RWPE2 (cell line): ENCODE measurements at places on chromosomes 7 and 10.

GRCh38 chr10:69344591-69345252 lies 66.4 kb downstream of the HK1 start:
- no peak for DNase-seq

DNA sequence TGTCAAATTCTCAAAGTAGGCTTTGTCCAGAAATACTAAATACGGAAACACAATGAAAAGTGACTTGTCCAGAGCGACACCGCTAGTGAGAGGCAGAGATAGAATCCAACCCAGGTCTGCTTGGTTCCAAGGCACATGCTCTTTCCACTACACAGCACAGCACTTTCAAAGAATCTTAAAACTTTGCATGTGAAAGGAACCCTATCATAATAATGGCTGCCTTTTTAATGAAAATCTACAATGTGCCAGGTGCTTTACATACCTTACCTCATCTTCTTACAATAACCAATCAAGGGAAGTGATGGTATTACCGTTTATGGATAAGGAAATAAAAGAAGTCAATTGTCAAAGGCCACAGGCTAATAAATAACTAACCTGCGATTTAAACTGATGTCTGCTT lies 2.6 kb downstream of the CHCHD3 start:
- no peak for DNase-seq

DNA sequence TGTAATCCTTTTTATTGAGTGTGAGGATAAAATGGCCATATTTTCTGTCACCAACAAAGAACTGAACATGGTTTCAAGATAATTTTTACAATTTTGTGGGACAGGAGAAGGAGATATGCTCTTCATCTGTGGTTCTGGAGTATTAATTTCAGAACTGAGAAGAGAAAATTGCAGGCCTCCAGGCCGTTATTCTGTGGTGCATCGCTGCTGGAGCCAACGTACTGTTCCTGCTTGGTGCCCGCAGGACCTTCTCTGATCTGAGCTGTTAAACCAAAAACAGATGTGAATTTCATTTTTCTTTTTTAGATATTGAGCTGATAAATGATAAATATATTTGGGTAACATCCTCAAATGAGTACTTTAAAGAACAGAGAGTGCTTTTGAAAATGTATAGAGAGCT lies 63.9 kb downstream of the IKZF1 start:
- DNase-seq = no peak

DNA sequence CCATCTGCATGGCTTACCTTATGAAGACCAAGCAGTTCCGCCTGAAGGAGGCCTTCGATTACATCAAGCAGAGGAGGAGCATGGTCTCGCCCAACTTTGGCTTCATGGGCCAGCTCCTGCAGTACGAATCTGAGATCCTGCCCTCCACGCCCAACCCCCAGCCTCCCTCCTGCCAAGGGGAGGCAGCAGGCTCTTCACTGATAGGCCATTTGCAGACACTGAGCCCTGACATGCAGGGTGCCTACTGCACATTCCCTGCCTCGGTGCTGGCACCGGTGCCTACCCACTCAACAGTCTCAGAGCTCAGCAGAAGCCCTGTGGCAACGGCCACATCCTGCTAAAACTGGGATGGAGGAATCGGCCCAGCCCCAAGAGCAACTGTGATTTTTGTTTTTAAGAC lies 12.4 kb downstream of the DUSP5 start:
- DNase-seq = no peak

DNA sequence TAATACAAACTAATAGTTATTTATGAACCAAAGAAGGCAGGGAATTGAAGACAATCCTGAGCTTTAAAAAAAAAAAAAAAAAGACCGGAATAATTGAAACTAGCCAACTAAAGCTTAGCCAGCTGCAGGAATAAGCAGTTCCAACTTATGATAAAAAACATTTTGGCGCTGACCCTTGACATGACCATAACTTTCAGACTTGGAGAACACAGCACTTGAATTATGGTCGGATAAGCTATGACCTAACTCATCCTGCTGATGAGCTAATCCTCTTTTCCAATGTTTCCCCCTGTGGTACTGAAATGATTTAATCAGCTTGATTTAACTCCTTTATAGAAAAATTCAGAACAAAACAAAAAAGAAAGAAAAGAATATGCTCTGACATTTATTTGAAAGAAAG lies 181.8 kb downstream of the DGKB start:
- no peak for DNase-seq

DNA sequence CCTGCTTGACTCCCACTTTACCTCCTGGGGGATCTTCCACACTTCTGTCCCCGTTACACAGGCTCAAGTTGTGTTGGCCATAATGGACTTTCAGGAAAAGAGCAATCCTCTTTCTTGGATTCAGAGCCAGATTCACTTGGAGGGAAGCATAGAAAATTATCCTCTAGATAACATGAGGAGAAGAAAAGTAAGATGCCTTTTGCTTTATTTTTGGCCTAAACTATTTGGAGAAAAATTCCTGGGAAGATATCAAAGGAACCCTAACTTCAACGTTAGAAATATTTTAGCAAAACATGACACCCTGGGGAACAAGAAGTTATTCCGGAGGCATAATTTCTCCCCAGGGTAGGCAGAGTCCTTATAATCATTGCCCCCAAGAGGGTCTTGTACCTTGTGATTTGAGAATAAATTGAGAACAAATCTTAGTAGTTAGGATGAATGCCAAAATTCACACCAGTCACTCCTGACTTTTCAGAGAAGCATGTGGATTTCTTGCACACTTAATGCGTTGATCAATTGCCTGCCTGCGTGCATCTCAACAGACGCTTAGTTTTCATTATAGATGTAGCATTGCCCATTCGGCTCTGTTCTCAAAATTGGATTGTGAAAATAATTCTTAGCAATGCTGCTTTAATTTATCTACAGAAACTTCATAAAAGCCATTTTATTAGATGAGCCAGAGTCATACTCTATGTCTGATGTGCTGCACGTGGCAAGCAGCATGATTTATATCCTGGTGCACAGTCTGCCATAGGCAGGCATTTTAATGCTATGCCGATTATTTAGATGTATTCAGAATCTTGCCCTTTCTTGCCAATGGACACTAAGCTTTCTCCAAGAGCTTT lies 224.4 kb downstream of the C7orf25 start:
- no peak for DNase-seq

GRCh38 chr10:97682042-97682441 lies 5.0 kb downstream of the AVPI1 start:
- DNase-seq = no peak

- no peak for DNase-seq
Measured at GRCh38 chr7:137930581-137930980, 71.3 kb downstream of the CREB3L2 start.

GRCh38 chr7:28316489-28316888 lies 95.8 kb upstream of the CREB5 start:
- DNase-seq = no peak

DNA sequence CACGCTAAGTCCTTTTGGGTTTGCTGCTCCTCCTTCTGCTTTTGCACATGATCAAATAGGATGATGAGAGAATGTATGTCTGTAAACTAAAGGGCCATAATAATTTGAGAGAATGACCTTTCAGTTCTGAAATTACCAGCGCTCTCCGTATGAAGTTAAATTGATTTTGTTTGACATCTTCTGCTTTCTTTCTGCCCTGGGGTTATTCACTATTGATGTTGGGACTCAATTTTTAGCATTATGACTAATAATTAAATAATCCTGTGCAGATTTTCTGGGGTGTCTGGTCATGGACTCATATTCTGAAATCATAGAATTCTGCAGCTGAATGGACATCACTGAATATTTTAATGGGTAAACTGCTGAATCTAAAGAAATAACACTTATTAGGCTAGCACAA lies 423.2 kb downstream of the POM121L12 start:
- no peak for DNase-seq

DNA sequence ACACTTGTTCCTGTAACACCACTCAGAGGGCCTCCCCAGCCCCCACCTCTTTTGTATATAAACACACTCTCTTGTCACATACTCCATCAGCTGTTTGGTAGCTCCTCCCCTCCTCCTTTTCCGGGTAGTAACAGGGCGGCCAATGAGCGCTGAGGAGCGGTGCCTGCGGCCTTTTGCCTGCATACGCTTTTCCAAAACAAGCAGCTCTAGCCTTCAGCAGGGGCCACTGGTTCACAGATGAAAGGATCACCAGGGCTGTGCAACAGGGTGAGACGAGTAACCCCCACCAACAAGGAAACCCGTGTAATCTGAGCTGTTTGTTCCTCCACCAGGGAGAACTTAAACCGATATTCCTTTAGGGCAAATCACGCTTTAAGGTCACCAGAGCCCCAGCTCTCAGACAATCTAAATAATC lies 3.9 kb downstream of the UBE2H start:
- DNase-seq = peak; percentile 88

DNA sequence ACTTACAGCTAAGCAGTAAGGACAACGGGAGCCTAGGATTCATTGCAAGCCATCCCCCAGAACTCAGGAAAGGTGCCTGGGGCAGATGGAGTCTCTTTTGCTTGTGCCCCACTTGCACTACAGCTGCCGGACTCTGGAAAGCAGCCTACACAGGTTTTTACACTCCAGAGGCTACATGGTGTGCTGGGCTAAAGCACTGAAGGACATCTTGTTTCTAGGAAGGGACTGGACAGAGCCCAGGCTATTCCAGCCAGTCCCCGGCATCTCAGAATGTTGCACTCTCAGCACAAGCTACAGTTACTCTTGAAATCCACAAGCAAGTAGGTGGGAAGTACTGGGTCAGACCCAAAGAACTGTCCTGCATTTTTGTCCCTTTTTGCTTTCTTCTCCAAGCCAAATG lies 333.1 kb downstream of the TNS3 start:
- DNase-seq = no peak

DNA sequence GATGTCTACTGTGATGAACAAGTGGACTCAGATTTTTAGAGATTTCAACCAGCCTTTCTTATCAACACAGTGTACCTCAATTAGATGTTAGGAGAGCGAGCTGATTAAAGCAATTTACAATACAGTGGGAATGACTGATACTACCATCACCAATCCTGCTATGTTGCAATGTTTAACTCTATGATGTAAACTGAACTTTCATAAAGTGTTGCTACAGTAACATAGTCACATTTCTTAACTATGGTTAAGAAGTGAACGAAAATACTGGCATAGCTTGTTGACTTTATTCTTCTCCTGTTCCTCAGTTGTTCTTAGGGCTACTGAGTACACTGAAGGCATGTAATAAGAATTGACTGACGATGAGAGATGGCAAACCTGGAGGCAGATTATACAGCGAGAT lies 139.8 kb downstream of the MYOF start:
- no peak for DNase-seq

GRCh38 chr10:102775201-102775934 lies 31.6 kb downstream of the WBP1L start:
- no peak for DNase-seq

- DNase-seq = no peak
Measured at GRCh38 chr10:110568055-110568735, 700 bp downstream of the SMC3 start.

GRCh38 chr10:93417266-93417665 lies 64.9 kb downstream of the MYOF start:
- no peak for DNase-seq

DNA sequence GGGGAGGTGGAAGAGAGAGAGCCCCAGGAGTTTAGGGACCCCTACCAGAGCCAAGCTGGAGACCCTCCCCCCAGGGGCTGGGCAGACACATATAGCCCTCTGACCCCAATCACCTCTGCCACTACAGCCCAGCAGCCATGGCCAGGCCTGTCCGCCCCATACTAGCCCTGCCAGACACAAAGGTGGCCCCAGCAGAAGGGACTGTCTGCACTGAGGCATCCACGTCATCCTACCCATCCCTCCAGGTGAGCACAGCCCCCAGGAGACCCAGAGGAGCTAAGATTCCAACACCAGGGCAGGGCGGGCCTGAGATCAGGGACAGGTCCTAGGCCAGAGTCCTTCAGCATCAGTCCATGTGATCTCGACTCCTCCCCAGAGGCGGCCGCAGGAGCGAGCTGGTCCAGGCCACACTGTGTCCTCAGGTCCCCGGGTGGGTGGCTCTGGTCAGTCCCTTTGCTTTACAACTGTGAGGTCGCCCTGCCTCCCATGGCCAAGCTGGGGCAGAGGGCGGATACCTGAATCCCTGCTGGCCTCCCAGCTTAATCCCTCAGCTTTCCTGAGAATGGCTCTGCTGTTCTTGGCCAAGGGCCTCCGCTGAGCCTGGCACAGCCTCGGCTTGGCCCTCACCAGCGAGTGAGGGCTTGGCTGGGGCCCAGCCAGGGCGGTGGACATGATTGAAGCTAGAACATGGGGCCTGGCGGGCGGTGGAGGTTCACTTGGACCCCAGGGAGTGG lies 14.3 kb upstream of the ELN start:
- peak; percentile 55 for DNase-seq

DNA sequence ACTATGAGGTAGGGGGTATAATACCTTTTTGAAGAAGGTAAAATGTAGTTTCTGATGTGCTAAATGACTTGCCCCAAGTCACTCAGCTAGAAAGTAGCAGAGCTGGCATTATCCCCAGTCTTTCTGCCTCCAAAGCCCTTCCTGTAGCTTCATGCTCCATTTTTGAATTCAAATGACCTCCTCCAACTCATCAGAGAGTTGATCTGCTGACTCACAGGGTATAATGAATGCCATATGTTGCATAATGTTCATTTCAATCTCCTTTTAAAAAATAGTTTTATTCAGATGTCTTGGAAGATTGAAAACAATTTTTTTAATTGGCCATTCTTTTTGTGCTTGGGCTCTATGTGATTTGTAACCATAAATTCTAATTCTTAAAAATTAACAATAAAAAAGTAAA lies 272.8 kb upstream of the IMMP2L start:
- no peak for DNase-seq

- DNase-seq = no peak
Measured at GRCh38 chr10:92553959-92554358, 19.9 kb downstream of the IDE start.

DNA sequence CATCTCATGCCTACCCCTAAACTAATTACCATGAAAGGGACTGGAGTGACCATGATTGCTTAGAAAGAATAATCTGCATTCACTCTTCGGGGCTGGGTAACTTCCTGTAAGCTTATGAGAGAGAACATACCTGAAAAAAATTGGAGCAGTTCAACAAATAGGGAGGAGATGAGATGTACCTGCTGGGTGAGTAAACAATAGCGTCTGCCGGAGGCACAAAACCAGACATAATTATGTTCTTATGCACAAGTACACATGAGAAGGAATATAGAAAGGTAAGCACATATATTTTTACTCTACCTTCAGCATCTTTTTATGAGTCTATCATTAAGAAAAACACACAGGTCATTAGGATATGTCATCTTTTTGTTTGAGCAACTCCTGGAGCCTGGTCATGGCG lies 224.6 kb upstream of the FERD3L start:
- DNase-seq = no peak

DNA sequence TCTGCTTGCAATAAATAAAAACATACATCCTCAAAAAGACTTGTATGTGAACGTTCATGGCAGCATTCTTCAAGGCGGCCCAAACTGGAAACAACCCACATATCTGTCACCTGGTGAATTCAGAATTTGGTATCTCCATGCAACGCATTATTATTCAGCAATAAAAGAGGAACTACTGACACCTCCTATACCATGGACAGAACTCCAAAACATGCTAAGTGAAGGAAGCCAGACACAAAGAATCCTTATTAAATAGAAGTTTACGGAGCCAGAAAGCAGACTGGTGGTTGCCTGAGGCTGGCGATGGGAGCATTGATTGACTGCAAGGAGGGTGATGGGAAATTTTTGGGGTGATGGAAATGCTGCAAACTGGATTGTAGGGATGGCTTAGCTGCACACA lies 530.8 kb upstream of the DPP6 start:
- no peak for DNase-seq

GRCh38 chr10:133259602-133259989 lies 17.1 kb downstream of the ADAM8 start:
- no peak for DNase-seq
